NCI-H82 (cell line): ENCODE measurements at places on chromosomes 7 and 10.

DNA sequence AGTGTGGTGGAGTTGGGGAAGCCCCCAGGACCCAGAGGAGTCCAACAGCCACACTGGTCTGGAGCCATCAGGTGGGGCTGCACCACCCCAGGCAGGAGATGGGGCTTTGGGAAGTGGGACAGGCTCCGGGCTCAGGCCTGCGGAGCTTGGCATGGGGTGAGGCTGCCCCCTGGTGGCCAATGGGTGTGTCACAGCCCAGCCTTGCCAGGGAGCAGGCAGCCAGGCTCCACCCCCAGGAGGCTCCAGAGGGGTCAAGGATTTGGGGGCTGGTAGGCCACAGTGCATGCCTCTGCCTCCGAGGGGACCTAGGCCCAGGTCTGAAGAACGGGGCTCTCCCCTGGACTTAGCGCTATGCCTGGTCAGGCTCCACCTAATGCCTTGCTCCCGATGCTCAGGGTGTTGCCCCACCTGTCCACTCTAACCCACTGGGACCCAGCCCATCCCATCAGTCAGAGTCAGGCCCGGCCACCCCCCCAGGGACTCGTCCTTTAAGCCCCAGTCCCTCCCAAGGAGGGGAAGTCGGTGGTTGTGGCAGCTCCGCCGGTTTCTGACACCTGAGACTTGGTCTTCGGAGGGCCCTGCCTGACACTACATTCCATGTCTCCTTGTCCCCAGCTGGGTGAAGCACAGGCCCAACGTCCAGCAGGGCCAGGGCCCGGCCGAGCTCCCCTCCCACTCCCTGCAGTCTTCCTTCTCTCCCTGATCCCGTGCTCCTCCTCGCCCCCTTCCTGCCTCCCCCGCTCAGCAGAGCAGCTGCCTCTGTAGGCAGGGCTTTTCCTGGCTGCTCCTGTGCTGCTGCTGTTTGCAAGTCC, 11.3 kb upstream of the SAMD8 start:
- peak; percentile 82 for DNase-seq

GRCh38 chr7:37741776-37742175, 58.2 kb downstream of the GPR141 start:
- DNase-seq: no peak

DNA sequence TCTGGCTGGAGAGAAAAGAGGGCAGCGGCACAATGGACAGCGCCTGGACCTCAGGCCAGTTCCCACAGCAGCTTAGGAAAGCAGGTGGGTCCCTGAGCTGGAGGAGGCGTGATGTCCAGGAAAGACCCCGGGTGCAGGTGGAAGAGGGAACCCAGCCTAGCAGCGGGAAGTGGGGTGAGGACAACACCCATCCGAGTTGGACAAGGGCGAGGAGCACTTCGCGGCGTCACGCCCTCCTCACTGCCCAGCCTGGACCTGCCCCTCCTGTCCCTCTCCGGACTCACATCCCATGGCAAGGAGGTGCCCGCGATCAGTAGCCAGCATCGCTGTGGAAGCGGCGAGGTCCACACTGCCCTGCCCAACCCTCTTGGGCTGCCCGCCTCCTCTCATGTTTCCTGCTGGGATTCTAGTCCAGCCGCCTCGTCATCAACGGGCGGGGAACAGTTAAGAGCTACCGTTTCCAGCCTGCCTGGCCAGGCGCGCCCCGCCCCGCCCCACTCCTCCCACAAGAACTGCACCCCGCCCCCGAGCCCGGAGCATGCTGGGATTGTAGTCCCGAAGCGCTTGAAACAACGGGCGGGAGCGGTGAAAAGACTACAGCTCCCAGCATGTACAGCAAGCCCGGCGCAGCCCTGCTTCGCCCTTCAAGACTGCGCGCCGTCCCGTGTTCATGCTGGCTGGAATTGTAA, 930.6 kb upstream of the ZNF722 start:
- DNase-seq: peak; percentile 34

DNA sequence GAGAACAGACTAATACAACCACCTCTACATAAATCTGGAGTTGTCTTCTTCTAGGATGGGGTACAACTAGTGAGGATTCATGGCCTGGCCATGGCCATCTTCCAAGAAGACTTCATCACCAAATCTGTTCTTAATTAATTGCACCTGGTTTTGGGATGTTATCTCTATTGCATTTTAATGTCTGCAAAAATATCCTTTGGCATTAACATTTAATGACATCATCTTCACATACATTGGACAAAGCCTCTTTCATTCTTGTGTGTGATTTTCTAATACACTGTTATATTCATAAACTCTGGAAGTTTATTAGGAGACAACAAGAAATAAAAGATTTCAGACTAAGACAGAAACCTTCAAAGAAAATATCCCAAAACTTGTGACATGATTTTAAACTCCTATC, 124.2 kb upstream of the ABCB5 start:
- DNase-seq: no peak
